COLO829 (cell line): ENCODE measurements at places on chromosomes 4 and X.
A peak's percentile ranks its signal among the peaks of the same experiment; 100 is the strongest.

DNA sequence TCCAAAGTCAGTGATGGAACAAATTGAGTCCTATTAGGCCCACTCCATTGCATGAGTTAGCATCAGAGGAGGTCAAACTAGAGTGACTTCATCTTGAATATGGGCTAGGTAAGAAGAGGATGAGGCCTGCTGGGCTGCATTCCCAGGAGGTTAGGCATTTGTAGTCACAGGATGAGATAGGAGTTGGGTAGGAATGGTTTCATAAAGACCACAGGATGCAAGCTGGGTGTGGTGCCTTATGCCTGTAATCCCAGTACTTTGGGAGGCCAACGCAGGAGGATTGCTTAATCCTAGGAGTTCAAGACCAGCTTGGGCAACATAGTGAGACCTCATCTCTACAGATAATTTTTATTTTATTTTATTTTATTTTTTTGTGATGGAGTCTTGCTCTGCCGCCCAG lies 26.8 kb downstream of the PDGFRA start:
- no peak for DNase-seq

DNA sequence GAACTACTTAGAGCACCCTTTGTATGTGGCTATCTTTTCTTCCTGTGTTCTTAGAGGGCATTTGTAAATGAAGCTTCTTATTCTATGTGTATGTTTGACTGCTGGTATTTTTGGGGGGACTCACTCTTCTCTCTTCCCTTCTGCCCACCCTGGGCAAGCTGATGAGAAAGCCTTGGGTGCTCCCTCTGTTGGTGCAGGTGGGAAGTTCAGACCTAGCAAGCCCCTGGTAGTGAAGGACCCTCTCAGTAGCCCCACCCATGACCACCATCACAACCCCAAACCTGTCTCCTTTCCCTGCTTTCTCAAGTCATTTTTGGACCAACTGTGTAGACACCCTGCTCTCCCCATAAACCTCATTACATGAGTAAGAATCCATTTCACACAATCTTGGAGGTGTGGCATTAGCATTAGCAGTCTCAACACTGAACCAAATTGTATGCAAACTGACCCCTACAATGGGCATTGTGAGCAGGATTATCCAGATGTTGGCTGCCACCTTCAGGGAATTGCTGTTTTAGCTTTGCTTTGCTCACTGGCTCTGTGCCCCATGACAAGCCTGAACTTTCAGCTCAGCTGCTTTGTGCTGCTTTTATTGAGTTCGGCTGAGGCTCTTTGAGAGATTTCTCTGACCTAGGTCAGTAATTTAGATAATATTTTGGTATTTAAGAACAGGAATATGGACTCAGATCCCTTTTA lies 27.9 kb downstream of the TRIM61 start:
- DNase-seq: no peak

DNA sequence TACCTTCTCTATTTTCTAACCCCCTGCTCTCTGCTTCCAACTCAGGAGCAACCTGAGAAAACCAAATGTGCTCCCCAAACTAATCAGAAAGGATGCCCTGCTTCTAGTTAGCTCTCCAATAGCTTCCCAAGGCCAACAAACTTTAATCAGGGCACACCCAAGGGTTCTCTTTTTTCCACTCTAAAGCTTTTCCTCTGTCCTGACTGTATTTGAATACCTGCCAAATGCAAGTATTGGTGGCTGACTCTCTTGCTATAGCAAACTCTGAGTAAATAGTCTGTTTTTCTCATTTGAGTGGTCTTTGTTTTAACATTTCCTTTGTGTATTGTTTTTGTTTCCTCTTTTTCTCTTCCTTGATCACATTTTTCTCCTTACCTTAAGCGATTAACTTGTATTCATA lies 52.5 kb downstream of the GBA3 start:
- no peak for DNase-seq

- DNase-seq: no peak
Observed at GRCh38 chr4:16116019-16116418, 32.2 kb upstream of the PROM1 start.

GRCh38 chr4:145929415-145930178 lies 9.0 kb downstream of the ZNF827 start:
- DNase-seq: no peak

DNA sequence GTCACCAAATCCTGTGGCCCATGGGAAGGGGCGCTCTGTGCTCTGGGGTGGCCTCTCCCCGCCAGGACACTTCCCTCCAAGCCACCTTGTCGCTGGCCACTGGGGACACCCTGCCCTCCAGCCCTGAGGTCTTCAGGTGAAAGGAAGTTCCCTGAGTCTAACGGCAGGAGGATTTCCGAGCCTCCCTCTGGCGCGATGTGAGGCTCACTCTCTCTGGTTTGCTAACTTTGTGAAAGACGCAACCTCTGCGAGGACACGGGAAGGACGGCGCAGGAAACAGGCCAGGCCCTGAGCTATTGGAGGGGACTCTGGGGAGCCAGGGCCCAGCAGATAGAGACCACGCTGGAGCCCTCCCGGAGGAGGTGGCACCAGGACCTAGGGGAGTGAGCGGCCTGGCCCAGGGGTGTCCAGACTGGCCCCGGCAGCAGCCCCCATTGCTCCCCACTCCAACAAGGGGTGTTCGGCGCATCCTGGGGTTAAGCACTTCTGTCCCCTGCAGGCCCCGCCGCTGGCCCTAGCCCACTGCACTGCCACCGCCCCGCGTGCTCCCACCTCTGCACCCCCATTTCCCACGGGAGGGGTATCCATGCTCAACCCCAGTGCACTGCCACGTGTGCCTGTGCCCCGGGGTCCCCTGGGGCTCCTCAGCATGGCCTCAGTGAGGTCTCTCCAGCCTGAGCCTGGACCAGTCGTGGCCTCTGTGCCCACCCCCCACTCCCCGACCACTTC lies 72.2 kb upstream of the MXD4 start:
- DNase-seq: no peak

DNA sequence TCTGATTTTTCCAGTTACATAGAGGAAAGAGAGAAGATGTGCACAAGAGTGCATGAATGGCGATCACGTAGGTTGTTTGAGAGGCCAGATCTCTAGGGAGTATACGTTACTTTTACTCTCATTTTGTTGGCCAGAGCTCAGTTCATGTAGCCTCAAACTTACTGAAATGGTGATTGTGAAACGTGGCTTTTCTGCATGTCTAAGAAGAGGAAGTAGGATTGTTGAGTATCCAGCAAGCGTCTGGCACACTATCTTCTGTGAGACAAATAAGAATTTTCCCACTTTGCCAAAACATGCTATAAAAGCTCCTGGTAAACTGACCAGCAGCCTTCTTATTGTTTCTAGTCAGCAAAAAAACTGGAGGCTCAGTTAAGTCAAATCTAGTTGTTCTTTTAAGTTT lies 264.5 kb upstream of the EMCN start:
- no peak for DNase-seq

DNA sequence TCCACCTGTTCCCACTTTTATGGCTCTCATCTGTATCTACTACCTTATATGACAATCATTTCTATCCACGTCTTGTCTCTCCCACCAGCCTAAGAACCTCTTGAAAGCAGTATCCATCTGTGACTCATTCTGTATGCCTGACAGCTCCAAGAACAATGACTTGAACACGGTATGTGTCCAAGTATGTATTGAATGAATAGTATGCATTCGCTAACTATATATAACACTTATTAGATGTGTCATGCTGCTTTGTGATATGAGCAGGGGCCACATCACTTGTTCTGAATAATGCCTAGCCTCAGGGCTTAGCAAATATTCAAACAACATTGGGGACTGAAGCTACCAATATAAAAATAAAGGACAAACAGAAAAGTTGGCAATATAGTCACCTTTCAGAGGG lies 4.9 kb downstream of the OPHN1 start:
- DNase-seq: no peak

DNA sequence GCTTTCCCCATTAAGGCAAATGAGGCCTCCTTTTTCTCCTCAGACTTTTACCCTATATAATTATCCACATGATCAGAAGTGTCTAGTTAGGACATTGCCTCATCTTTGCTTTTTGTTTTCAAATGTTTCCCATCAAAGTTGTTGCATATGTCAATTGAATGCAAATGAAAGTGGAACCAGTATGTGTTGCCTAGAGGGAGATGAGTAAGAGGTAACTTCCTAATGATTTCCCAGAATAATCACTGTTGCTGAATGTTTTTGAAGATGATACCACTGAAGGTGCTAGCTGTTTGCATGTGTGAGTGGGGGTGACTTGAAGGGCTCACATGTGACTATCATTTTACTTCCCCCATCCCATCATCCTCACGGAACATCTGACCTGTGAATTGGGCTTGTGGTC lies 33.9 kb downstream of the PAK3 start:
- no peak for DNase-seq

GRCh38 chr4:145557720-145558119 lies 61.5 kb upstream of the MMAA start:
- peak; percentile 86 for DNase-seq

DNA sequence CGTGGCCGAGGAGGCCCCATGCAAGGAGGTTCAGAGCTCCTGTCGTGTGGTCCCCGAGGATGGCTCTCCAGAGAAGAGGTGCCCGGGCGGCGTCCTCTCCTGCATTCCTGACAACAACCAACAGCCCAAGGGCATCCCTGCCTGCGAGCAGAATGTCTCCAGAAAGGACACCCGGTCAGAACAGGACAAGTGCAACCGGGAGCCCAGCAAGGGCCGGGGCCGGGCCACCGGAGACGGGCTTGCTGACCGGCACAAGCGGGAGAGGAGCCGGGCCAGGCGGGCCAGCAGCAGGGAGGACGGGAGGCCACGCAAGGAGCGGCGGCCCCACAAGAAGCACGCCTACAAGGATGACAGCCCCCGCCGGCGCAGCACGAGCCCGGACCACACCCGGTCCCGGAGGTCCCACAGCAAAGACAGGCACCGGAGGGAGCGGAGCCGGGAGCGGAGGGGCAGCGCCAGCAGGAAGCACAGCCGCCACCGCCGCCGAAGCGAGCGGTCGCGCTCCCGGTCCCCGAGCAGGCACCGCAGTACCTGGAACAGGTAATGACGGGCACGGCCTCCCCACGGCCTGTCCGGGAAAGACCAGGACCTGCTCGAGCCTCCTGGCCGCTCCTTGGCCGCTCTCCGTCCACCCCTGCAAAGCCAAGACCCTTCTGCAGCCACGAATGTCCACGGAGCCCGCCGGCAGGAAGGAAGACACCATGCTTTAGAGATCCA lies 9.8 kb downstream of the AKAP17A start:
- DNase-seq: no peak

- DNase-seq: no peak
Observed at GRCh38 chr4:3306450-3306849, 13.6 kb downstream of the RGS12 start.

DNA sequence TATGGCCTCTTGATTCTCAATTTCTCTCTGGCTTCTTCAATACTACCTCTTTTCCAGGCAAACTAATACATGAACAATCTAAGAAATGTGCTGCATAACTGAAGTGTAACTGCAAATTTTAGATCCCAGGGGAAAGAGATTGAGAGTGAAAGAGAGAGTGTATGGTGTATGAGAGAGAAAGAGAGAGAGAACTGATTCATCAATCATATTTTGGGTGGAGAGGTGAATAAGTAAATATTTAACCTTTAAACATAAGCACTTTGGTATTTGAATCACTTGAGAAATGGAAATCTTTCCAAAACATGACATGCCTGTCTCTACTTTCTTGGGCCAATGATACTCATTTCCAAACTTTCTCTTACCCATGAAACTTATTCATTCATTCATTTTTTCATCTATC lies 147.2 kb upstream of the DIPK2B start:
- DNase-seq: no peak

DNA sequence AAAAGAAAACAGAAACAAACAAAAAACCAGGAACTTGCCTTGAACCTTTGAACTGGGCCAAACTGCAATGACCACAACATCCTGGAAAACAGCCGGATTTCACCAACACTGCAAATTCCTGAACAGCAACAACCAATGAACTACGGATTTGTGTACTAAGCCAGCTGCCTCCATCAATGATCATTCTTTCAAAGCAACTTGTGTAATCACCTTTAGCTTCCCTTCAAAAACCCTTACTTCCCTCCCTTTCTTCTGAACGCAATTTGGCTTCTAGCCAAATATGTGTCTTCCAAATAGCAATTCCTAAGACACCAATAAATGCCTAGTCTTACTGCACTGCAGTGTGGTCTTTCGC lies 98.5 kb upstream of the FAM47C start:
- DNase-seq: no peak

- DNase-seq: no peak
Observed at GRCh38 chrX:42399632-42400024, 378.3 kb downstream of the PPP1R2C start.

DNA sequence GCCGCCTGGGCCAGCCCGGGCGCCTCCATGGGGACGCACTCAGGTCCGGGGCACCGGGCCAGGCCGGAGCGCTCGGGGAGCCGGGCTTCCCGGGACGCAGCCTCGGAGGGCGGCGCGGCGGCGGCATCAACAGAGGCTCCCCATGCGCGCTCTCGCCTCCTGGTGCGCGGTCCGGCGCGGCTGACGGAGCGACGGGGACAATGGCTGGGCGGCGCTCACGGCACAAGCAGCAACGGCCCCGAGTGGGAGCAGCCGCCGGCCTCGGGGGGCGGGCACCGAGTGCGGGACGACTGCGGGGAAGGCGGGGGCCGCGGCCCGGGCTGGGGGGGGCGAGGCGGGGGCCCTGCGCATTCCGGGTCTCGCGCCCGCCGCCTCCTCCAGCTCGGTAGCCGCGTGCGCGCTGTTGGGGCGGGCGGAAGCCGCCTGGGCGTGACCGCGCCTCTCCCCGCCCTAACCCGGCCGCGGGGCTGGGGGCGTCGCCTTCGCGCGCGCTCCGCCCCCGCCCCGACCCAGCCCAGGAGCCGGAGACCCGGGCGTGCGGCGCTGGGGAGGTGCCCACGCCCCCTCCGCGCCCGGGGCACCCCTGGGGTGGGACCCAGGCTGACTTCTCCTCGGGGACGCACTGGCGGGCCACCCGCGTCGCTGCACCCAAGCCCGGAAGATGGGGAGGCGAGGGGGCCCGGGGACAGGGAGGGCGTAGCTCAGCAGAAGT lies at the start of gene PRKX:
PRKX (minus strand) TSS at position 425 of the 712 bp plus-strand sequence; CDS start at position 29, 396 bp downstream.
- peak; percentile 11 for DNase-seq

GRCh38 chr4:47862297-47862696 lies 24.4 kb upstream of the CORIN start:
- no peak for DNase-seq

GRCh38 chrX:156002507-156002906 lies 5.0 kb downstream of the IL9R start:
- no peak for DNase-seq

DNA sequence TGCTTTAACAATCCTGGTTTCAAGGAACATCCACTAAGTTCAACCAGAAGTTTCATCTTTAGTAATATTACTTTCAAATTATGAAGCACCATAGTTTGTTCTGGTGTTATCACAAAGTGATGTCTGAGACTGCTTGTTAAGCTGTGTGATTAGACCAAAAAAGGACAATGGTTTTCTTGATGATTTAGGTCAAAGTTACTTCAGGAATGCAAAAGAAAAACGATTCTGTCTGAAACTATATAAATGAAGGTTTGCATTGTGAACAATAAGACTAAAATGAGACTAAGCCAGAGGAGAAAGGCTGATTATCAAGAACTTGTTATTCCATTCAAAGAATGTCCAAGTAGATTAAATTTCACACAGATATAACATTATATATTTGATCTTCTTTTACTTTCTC lies 122.4 kb upstream of the ETNPPL start:
- peak; percentile 71 for DNase-seq

- no peak for DNase-seq
Observed at GRCh38 chr4:174398728-174399127, 115.0 kb downstream of the CEP44 start.
